ENCODE measurements at places on chromosomes 2 and 18.
A peak's percentile ranks its signal among the peaks of the same experiment; 100 is the strongest.

DNA sequence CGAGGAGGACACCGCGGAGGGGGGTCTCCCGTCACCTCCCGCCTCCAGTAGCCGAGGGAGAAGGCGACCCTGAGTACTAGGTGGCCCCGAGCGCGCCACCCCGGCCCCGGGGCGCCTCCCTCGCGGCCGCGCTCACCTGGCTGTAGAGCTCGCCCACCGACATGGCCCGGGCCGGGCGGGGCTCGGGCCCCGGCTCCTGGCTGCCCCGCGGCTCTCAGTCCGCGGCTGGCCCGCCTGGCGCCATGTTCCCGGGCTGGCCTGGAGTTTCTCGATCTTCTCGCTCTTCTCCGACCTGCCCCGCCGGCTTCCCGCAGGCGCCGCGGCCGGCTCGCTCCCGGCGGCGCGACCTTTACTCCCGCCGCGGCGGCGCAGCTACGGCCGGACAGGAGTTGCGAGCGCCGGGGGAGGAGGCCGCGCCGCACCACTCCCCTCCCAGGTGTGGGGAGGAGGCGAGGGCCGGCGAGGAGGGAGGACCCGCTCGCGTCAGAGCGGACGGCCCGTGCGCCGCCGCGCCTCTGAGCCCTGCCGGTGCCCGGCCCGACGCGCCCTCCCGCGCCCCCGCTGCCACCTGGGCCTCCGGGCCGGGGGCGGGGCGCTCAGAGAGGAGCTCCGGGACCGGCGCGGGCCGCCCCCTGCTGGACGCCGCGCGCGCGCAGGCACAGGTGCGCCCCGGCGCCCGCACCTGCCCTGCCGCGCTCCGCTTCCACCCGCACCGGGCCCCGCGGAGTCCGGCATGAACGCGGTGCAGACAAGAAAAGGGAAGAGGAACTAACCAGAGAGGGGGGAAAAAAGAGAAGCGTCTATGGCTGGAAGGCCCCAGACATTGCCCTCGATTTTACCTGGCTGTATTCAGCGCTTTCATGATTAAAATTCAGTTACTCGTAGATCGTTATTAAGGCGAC lies at the start of gene MYO5B:
Gene MYO5B (minus strand): TSS at position 517 of the 902 bp plus-strand sequence. CDS start 354 bp downstream, at position 163.
- peak; percentile 41 for DNase-seq

- DNase-seq = no peak
These were observed 115.1 kb downstream of the NFATC1 start for GRCh38 chr18:79510731-79511241.

DNA sequence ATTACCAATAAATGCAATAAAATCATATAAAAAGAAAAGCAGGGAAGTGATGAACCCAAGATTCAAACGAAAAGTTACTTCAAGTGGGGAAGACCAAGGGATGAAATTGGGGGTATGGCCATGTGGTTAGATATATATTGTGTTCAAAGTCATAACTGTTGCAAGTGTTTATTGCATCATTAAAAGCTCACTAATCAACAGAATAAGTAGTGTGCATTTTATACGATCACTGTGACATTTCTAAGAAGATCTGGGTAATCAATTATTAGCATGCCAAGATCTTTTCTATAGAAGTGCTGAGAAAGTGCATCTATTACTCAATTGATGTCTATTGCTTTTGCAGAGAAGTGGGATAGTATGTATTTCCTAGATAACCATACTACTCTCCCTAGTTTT lies 52.9 kb downstream of the VSNL1 start:
- no peak for DNase-seq

GRCh38 chr18:63319383-63320122 lies at the start of gene BCL2:
Gene BCL2 (minus strand): TSS chr18:63319769.
- DNase-seq = peak; percentile 58

- DNase-seq = peak; percentile 90
These were observed 76.4 kb downstream of the AP1S3 start for GRCh38 chr2:223760838-223761502.

DNA sequence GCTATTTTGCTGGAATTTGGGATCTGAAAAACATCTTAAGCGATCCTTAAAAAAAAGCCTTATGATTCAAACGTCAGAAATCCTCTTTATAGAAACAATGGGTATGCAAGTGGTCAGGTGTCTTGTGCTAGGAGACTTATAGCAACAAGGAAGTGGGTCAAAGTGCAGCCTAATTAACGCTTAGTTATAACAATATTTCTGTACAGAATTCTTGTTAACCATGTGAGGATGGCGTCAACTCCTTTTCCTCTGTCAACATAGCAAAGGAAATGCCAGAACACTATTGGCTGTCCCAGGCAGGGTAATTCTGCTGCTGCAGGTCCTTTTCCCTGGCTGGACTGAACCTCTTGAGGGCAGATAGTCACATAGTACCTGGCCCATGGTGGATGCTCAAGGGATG lies 189.4 kb downstream of the MSH2 start:
- DNase-seq = no peak
